A549 treated with ZK216348 at 1 μM for 4 hours (cell line): ENCODE measurements at places on chromosomes 13 and 19. TPM values are rescaled to one million over a fixed set of nuclear protein-coding genes. Genes with fewer than 3 reads are reported as not detected.

DACT3 gene
- 0.14 to 0.74 TPM (median 0.38 TPM) in 5 replicates for total RNA-seq

GJA3 gene
- 0.70 to 1.4 TPM (median 1.1 TPM) in 5 replicates for total RNA-seq

ARHGAP35 gene
- 21.3 to 33.1 TPM (median 29.7 TPM) in 5 replicates for total RNA-seq

PTGIR gene
- 0.19 TPM in 1 of 5 replicates, not detected in the others for total RNA-seq

BEST2 gene
- 0.47 to 0.85 TPM (median 0.62 TPM) in 5 replicates for total RNA-seq

MAST3 gene
- total RNA-seq = 1.9 to 2.6 TPM (median 2.3 TPM) in 5 replicates

CDC42EP5 gene
- 0.18 to 0.31 TPM in 2 of 5 replicates, not detected in the others for total RNA-seq

KLF1 gene
- not detected in 5 replicates for total RNA-seq

GDF15 gene
- total RNA-seq = 15.2 to 41.1 TPM (median 30.8 TPM) in 5 replicates

DAND5 gene
- 0.08 to 0.19 TPM in 2 of 5 replicates, not detected in the others for total RNA-seq

ERICH6B gene
- total RNA-seq = not detected in 5 replicates

RPS16 gene
- 5,245 to 7,224 TPM (median 7,041 TPM) in 5 replicates for total RNA-seq

PRR12 gene
- 20.1 to 39.3 TPM (median 34.5 TPM) in 5 replicates for total RNA-seq

CALR3 gene
- total RNA-seq = not detected in 5 replicates

TSHZ3 gene
- 1.8 to 3.5 TPM (median 3.0 TPM) in 5 replicates for total RNA-seq

MAP3K10 gene
- total RNA-seq = 9.9 to 18.5 TPM (median 18.1 TPM) in 5 replicates

SPC24 gene
- 14.2 to 17.8 TPM (median 16.2 TPM) in 5 replicates for total RNA-seq

COMP gene
- 0.09 to 0.15 TPM (median 0.12 TPM) in 4 of 5 replicates, not detected in the other for total RNA-seq

CA11 gene
- total RNA-seq = 7.2 to 12.6 TPM (median 9.3 TPM) in 5 replicates

HNRNPA1L2 gene
- 4.8 to 8.0 TPM (median 5.6 TPM) in 5 replicates for total RNA-seq

ZNF135 gene
- not detected in 5 replicates for total RNA-seq

DIRAS1 gene
- 3.2 to 5.1 TPM (median 4.2 TPM) in 5 replicates for total RNA-seq

TYROBP gene
- total RNA-seq = not detected in 5 replicates

ABCA7 gene
- 6.2 to 17.5 TPM (median 12.9 TPM) in 5 replicates for total RNA-seq

ZMYM5 gene
- 3.2 to 8.1 TPM (median 5.8 TPM) in 5 replicates for total RNA-seq

LSR gene
- 8.3 to 10.8 TPM (median 10.1 TPM) in 5 replicates for total RNA-seq

CEACAM19 gene
- 6.6 to 13.0 TPM (median 10.0 TPM) in 5 replicates for total RNA-seq

IGLON5 gene
- total RNA-seq = 0.05 to 0.12 TPM in 2 of 5 replicates, not detected in the others

FUT1 gene
- total RNA-seq = 0.04 to 0.08 TPM (median 0.05 TPM) in 4 of 5 replicates, not detected in the other

SULT2A1 gene
- not detected in 5 replicates for total RNA-seq

NFIX gene
- 2.2 to 4.9 TPM (median 4.5 TPM) in 5 replicates for total RNA-seq

ETHE1 gene
- total RNA-seq = 39.1 to 54.4 TPM (median 49.1 TPM) in 5 replicates

DNM2 gene
- total RNA-seq = 38.9 to 61.4 TPM (median 57.9 TPM) in 5 replicates

KRI1 gene
- total RNA-seq = 15.8 to 20.5 TPM (median 18.0 TPM) in 5 replicates

OR7D2 gene
- not detected in 5 replicates for total RNA-seq

ONECUT3 gene
- total RNA-seq = not detected in 5 replicates

ADGRE3 gene
- not detected in 5 replicates for total RNA-seq

ZFR2 gene
- 0.13 to 0.30 TPM (median 0.24 TPM) in 3 of 5 replicates, not detected in the others for total RNA-seq

ZSCAN5A gene
- 7.8 to 13.2 TPM (median 8.2 TPM) in 5 replicates for total RNA-seq

KIR3DL1 gene
- not detected in 5 replicates for total RNA-seq

CD177 gene
- 0.08 to 0.20 TPM (median 0.13 TPM) in 5 replicates for total RNA-seq

PIP5K1C gene
- total RNA-seq = 6.0 to 16.0 TPM (median 14.2 TPM) in 5 replicates

OR4F17 gene
- not detected in 5 replicates for total RNA-seq

ERICH4 gene
- not detected in 5 replicates for total RNA-seq

CFAP97D2 gene
- total RNA-seq = not detected in 5 replicates

ZNF574 gene
- total RNA-seq = 21.8 to 39.4 TPM (median 36.5 TPM) in 5 replicates

GNA15 gene
- total RNA-seq = 0.08 to 0.14 TPM in 2 of 5 replicates, not detected in the others

BCKDHA gene
- total RNA-seq = 36.9 to 45.2 TPM (median 40.6 TPM) in 5 replicates
